ENCODE measurements at places on chromosomes 4 and X.

DNA sequence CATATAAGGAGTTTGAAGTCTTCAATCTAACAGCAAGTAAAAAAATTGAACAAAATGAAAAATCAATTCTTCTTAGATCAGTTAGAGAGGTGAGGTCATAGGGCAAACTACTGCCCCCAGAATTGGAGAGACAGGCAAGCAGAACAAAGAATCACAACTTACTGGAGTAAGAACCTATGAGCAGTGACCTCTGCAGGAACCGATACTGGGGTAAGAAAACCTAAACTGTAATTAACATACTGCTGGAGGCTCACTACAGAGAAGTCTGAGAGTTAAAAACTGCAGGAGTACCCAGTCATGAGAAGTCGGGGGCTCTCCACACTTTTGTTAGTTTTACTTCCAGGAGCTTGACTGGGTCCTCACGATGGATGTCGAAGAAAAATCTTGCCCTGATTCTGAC is 16.0 kb downstream of the CLDN22 start:
- DNase-seq: no peak

- DNase-seq: no peak
These were observed 65.7 kb upstream of the CITED1 start for GRCh38 chrX:72371405-72371804.

- DNase-seq: no peak
These were observed 258.0 kb downstream of the COL25A1 start for GRCh38 chr4:109044431-109044830.

GRCh38 chr4:125393825-125394224 is 79.1 kb downstream of the FAT4 start:
- DNase-seq: no peak

DNA sequence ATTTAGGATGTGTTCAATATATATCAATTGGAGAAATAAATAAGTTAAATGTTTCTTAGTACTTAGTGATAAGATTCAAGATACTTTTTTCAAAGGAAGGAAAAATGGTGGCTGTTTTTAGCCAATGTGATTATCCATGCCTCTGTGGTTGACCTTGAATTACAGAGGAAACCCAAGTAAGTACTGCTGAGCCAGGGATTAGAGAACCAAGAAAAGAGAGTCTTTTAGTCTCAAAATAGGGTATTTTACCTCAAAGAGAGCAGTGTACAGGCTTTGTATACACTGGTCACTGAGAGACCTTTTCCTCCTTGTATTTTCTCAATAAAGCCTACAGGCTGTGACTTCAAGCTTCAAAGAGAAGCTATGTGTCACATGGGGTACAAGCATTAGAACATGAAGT is 1075.3 kb downstream of the ADGRL3 start:
- DNase-seq: no peak

GRCh38 chrX:130024127-130024526 is 41.7 kb downstream of the BCORL1 start:
- DNase-seq: peak; percentile 52

- DNase-seq: no peak
These were observed 660 bp upstream of the COL25A1 start for GRCh38 chr4:109303140-109303496.

GRCh38 chrX:15474028-15474427 is 19.1 kb downstream of the PIR start:
- DNase-seq: no peak

All from activated gamma-delta T cell treated with anti-CD3 and anti-CD28 coated beads, Interleukin-2, amount 50 U/mL, for 16 hours (primary cell).